Femur (tissue), 1 donor: ENCODE measurements at places on chromosomes 12 and 14.

DNA sequence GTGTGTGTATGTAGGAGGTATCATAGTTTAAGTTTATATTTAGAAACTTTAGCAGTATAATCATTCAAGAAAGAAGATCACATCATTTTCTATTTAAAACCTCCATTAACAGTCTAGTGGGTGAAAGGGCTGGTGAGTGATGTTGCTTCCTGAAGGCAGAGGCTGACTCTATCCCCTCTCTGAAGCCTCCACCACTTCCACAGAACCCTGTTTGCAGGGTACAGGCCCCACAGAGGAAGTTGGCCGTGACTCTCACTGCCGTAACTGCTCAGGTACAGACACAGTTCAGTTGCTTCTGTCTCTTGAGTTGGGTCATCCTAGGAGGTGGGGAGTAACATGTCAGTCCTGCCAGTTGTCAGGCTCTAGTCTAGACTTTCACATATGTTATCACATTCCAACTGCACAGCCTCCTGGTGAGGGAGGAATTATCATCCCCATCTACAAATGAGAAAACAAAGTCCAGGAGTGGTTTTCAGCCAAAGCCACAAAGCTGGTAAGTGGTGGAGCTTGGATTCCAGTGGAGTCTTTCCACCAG, 31.5 kb downstream of the CFL2 start:
- DNase-seq, result no peak

- DNase-seq, result no peak
Measured at GRCh38 chr14:23641180-23641914, 5.2 kb downstream of the DHRS2 start.

GRCh38 chr12:6553051-6553868, 2.6 kb downstream of the IFFO1 start:
- DNase-seq, result peak; percentile 78

DNA sequence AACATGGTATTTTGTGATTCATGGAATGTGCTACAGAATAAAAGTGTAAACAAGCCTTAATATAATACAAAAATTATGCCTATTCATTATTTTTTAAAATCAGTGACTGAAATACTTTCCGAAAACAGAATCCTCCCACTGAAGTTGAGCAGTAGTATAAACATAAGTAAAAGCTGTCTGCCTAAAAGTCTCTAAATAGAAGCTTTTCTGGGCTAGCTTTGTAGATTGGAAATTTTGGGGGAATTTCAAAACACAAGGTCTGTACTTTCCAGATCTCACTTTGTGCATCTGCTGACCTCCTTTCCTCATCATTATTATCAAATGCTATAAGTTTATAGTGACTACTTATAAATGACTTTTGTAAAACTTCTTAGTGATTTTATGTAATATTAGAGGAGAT, 80.4 kb upstream of the TRHDE start:
- DNase-seq, result no peak

DNA sequence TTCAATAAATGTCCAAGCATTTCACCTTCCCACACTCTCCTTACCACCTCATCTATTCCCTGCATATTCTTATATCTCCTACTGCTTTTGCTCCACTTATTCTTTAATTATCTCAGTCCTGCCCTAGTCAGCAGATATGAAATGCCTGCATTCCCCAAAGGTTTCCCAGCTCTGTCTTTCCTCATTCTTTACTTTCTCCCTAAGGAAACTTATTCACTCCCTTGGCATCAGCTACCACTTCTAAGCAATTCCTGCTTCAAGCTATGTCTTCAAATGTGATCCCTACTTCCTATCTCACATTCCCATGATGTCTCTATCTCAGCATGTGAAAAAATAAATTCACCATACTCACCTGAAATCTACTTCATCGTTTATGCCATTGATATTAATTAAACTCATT, 111.8 kb downstream of the CAPZA3 start:
- DNase-seq, result no peak

GRCh38 chr14:99395909-99396530, 84.6 kb downstream of the SETD3 start:
- no peak for DNase-seq

GRCh38 chr12:15469356-15469755, 147.0 kb downstream of the PTPRO start:
- DNase-seq, result no peak

DNA sequence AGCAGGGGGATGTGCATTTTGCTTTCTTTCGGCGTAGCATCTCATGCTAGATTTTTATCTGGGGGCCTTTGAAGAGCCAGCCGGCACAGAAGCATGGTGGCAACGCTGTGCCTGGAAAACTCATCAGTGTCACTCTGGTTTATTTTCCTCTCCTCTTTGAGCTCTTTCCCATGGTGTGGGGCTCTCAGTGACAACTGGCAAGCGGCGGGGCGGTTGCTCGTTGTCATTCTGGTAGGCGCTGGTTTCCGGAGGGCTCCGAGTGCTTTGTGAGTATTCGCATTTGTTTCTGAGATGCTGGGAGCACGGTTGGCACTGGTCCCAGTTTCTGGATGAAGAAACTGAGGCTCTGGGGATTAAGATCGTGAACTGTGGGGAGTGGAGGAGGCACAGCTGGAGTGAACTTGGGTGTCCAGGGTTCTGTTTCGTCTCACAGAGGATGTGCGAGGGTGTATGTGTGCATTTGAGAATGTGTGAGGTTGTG, 23.3 kb downstream of the TPCN1 start:
- DNase-seq, result no peak

DNA sequence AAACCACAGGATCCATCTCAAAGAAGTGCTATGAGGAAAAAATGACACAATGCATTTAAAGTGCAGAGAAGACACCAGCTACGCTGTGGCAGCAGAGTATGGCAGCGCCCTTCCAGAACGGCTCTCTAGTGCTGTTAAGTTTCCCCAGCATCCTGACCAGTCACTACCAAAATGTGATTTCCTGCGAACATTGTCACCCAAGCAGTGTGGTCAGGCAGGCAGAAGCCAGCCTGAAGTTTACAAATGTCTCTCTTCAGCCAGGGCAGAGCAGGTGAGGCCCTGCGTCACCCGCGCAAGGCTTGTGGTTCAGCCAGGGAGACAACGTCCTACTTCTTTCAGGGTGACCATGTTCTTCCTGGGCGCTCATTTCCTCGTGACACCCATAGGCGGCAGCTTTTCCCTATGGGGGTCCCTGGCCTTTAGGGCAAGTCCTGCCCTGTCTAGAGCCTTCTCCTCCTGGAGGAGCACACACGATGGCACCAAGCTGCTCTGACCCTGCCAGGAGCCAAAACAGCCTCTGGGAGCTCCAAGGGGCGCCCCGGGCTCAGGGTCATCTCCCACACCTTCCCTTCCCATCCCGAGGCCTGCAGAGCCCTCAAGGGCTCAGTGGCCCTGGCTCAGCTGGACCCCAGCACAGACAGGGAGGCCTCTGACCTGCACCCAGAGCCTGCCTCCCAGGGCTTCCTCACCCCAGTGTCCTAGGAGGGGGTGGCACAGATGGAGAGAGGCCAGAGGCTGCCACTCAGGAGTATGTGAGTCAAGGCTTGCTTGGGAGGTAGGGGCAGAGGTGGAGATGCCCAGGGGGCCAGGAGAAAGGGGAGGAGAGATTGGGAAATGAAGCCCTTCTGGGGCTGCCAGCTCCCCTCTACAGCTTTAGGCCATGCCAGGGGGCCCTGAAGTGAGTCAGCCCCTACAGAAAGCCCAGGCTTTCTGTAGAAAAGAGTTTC, 41.9 kb downstream of the PSMA6 start:
- DNase-seq, result no peak

DNA sequence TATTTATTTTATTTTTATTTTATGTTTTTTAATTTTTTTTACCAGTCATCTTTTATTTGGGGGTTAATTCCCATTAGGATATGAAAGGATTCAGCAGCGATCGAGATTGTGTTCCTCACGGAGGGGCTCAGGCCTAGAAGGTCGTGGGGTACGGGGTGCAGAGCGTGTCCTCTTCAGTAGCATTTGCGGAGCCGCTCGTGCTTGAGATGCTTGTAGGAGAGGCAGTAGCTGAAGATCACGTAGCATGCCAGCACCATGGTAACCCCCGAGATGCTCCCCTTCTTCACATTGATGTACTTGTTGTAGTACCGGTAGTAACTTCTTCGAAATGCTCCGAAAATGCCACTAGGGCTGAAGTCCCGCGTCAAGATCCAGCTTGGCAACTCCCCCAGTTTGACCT, 40.5 kb upstream of the PLEKHG6 start:
- DNase-seq, result no peak

DNA sequence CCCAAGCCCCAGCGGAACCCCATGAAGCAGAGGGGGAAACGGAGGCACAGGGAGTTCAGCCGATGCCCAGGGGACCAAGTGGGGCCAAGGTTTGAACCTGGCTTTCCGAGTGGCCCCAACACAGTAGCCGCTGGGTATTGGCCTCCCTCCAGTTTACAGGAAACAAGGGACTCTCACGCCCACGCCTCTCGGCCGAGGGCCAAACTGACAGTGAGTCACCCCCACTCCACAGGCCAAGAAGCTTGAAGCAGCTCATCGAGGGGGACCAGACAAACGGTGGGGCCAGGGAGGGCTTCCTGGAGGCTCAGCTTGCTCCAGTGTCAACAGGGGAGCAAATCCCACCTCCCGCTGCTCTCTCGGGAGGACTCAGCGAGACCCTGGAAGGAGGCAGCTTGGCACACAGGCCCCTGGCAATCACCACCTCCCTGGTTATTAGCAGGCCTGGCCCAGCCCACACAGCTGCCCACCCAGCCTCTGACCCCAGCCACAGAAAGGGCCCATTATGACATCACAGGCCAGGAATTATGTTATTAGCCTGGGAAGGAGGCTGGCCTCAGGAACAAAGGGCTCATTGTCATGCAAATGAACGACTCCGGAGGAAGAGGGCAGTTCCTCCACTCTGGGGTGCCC, 54.6 kb downstream of the NCOR2 start:
- DNase-seq, result peak; percentile 88

DNA sequence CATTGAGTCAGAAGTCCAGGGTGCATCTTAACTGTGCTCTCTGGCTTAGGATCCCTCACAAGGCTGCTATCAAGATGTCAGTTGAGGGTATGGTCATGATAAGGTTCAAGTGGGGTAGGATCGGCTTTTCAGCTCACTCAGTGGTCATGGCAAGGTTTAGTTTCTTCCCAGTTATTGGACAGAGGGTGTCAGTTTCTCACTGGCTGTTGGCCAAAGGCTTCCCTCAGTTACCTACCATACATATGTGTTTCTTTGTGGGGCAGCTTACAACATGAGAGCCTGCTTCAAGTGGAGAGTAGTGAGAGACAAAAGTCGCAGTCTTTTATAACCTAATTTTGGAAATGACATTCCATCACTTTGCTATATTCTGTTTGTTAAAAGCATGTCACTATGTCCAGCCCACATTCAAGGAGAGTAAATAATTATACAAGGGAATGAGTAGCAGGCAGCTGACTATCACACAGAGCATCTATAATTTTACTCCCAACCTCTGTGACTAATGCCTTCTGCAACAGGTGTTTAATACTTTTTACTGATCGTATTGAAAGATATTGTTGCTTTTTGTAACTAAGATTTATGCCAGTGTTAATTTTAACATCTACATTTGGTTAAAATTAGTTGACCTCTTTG, 572.8 kb upstream of the FBXO33 start:
- DNase-seq, result no peak

GRCh38 chr14:52583544-52583943, 30.9 kb downstream of the GPR137C start:
- no peak for DNase-seq

GRCh38 chr14:64501411-64502171, 2.0 kb downstream of the ZBTB25 start:
- peak; percentile 29 for DNase-seq

DNA sequence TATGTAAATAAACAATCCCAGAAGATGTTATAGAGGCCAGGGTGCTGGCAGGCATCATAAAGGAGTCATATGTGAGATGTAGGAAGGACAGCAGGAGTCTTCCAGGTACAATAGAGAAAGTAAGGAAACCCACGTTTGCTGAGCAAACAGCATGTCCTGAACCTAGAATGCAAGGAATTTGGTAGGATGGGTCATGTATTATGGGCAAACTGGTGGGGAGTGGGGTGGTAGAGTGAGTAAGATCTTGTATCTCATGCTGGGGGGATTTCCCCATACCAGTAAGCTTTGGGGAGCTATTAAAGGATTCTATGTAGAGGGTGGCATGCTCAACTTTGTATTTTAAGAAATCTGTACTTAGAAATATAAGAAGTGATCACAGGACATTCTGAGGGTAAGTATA, 41.0 kb downstream of the CDKL1 start:
- DNase-seq, result no peak

DNA sequence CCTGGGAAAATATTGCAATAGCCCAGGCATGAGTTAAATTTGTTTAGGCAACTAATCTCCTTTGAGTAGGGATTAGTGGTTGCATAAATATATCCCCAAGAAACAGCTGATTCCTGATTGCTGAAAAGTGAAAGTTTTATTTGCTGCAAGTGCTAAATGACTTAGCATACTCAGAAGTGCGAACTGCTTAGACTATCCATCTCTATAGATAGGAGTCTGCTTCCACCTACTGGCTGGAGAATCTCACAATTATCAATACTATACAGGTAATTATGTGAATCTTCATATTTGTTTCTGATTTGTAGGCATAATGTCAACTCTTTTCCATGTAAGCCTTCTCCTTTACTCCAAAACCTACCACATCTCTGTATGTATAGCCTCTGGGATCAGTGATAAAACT, 12.0 kb upstream of the SLCO1B3 start:
- DNase-seq, result no peak

GRCh38 chr12:116916122-116916521, 5.4 kb downstream of the FBXW8 start:
- DNase-seq, result no peak

DNA sequence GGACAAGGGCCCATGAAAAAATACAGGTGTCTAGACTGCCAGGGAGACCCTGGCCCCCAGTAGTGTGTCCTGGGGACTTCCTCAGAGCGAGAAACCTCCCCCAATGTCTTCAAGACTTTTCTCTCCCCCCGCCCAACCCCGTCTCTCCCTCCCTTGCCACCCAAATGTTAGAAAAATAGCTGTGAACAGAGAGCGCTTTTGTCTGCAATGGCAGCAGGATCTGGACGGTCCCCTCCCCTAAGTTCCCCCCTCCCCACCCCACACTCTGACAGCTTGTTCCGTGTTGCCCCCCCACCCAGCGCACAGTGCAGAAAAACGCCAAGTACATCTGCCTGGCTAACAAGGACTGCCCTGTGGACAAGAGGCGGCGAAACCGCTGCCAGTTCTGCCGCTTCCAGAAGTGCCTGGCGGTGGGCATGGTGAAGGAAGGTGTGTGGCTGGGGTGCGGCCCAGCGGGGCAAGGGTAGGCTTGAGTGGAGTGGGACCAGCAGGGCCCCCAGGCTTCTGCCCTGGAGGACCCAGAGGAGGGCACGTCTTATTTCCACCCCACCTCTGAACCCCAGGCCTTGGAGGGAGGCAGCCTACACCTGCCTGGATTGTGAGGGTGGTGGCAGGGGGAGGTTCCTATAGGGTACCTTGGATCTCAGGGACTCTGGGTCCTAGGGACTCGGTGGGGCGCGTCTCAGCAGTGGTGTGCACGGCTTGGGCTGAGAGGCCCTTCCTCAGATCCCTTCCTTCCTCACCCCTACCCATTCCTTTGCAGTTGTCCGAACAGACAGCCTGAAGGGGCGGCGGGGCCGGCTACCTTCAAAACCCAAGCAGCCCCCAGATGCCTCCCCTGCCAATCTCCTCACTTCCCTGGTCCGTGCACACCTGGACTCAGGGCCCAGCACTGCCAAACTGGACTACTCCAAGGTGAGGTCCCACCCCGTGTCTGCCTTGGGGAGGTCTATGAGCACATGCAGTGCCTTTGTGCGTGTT, 4.8 kb downstream of the NR4A1 start:
- peak; percentile 61 for DNase-seq

GRCh38 chr14:67650694-67651093, 23.7 kb downstream of the VTI1B start:
- no peak for DNase-seq
